Stimulated activated CD8-positive, alpha-beta memory T cell treated with anti-CD3 and anti-CD28 coated beads, Interleukin-2, amount 100 ng/mL, for 48 hours (primary cell): ENCODE measurements at places on chromosomes 16 and 17.

DNA sequence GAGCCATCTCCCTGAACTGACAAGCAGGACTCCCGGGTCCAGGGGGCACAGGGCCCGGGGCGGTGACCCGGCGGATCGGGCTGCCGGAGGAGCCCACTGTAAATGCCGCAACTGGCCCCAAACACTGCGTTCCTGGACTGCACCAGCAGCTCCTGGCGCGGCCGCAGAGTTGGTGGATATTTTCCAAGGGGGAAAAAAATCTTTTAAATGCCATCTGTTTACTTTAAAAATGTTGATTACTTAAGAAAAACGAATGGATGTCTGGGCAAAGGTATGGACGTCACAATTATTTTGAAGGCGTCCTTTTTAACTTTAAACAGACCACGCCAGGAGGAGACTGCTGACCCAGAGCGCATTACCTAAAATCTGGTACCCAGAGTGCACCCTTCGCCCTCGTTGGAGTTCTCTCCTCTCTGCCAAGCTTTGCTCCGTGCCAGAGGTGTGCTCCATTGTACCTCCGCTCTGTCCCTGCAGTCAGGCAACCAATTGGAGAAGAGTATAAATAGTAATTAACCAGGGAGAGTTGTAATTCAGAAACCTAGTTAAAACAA, 3.4 kb downstream of the HS3ST3B1 start:
- no peak for DNase-seq

DNA sequence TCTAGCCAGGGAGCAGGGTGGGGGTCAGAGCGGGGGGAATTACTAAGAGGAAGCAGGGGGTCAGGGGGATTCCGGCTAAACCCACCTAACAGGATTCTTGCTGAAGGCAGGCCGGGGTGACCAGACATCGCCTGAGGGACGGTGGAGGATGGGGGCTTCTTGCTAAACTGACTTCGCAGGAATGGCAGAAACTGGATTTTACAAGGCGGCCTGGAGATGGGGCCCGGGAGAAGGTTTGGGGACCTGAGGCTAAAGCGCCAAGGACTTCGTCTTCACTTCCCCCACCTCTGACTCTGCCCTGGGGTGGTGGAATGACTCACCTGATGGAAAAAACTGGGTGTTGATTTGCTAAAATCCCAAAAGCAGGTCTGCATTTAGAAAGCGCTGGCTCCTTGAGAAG, 23.5 kb downstream of the LGALS3BP start:
- no peak for DNase-seq

- DNase-seq, result peak; percentile 32
Observed at GRCh38 chr16:1770328-1771187, 785 bp downstream of the NME3 start.

DNA sequence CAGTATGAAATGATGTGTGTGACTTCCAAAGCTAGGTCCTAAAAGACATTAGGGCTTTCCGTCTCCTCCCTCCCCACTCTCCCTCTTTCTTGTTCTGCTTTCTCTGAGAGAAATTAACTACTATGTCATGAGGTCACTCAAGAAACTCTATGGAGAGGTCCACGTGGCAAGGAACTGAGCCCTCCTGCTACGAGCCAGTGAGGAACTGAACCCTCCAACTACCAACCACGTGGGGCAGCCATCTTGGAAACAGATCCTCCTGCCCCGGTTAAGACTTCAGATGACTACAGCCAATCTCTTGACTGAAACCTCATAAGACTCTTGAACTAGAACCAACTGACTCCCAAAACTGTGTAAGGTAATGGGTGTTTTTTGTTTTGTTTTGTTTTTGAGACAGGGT, 4.2 kb upstream of the ALOX15 start:
- no peak for DNase-seq

DNA sequence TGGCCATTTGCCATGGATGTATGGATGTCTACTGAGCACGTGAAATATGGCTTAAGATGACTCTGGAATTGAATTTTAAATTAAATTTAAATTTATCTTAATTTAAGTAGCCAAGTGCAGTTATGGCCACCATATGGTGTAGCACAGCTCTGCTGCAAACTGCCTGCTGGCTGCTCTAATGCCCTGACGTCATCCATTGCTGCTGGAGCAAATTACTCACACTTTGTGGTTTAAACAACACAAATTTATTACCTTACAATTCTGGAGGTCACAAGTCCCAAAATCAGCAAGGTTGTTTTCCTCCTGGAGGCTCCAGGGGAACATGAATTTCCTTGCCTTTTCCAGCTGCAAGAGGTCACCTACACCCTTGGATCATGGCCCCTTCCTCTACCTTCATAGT, 679.3 kb upstream of the EEF2KMT start:
- DNase-seq, result no peak

DNA sequence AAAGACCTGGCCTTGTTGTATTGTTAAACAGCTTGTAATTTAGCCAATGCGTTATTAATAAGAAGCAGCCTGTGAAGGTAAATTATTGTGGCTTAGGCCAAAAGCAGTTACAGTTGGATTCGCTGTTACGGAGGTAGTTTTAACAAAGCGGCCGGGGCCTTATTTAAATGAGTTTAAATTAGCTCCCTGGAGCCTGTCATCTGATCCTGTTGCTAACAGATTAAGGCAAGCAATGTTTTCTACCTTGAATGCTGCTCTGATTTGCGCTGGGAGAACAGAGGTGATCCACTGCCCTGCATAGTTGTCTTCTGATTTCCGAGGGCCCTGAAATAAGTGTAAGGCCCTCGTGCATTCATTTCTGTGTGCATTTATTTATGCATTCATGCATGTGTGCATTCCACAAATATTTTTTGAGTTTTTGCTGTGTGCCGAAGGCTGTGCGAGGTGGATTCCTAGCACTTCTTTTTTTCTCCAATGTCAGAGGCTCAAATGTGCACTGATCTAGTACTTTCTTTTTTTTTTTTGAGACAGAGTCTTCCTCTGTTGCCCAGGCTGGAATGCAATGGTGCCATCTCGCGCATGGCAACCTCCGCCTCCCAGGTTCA, 10.9 kb downstream of the SEC14L5 start:
- no peak for DNase-seq

DNA sequence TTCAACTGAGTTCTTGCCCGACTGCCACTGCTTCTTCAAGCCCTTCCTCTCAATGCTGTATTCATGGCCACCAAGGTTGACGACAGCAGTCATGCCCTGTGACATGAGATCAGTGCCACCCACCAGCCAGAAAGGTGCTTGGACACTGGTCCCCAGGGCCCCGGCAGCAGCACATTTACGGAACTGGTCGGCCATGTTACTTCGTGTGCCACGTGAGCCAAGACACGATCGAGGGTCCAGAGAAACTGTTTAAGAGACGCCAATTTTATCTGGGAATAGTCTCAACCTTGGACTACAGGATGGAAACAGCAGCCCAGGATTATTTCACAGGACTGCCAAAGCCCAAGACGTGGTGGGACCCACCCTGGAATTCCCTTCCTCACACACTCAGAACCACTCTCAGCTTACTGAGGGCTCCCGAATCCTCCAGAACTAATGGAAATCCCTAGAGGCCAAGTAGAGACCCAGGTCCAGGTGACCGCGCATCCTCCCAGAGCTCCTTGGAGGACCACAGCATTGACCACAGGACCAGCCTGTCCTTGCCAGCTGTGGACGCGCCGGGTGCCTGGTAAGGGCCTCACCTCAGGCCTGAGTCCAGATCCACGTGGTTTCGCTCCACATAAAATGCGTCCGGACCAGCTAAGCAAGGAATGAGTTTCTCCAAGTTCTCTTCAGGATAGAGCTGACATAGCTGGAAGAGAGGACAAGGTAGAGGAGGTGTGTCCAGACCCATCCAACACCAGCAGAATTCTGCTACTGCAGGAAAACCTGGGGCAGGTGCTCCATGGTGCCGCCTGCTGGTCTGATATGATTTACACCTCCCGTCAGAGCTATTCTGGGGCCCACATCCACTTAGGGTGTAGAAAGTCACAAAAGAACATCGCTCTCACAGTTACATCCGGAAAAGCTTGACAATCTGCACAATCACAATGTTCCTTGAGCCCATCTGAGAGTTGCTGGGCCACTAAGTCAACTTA, 28.2 kb downstream of the MAP1LC3B start:
- DNase-seq, result no peak

DNA sequence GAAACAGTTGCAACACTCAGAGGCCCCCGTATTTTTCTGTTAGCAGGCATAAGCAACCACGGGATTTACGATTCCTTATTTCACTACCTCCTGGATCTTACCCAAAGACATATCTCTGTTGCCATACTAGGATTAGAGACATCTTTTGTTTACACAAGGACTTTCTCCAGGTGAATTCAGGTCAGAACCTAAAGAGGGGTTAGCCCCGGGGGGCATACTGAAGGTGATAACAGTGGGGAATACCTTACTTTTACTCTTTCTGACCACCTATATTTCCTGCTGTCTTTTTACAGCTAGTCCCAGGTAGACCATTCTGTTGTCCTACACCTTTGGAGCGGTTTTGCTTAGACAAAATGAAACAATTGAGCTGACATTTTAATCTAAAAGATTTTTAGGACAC, 27.9 kb upstream of the CDH8 start:
- no peak for DNase-seq

GRCh38 chr17:2178798-2179501, 124.0 kb downstream of the HIC1 start:
- DNase-seq, result no peak

DNA sequence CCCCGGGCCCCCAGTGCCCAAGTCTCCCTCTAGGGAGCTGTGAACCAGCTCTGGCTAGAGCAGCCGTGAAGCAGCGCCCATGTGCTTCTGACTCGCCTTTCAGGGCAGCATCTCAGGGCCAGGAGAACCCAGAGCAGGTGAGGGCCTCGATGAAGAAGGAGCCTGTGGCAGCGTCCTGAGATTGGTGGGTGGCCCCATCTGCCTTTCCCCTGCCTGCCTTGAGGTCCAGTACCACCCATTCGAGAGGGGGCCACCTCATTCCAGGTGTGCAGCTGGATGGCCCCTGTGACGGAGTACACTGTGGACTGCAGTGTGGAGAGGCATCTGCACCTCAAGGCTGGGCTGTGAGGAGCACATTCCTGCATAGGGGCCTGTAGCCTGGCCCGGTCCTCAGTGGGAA, 167.3 kb upstream of the ZNF267 start:
- no peak for DNase-seq

DNA sequence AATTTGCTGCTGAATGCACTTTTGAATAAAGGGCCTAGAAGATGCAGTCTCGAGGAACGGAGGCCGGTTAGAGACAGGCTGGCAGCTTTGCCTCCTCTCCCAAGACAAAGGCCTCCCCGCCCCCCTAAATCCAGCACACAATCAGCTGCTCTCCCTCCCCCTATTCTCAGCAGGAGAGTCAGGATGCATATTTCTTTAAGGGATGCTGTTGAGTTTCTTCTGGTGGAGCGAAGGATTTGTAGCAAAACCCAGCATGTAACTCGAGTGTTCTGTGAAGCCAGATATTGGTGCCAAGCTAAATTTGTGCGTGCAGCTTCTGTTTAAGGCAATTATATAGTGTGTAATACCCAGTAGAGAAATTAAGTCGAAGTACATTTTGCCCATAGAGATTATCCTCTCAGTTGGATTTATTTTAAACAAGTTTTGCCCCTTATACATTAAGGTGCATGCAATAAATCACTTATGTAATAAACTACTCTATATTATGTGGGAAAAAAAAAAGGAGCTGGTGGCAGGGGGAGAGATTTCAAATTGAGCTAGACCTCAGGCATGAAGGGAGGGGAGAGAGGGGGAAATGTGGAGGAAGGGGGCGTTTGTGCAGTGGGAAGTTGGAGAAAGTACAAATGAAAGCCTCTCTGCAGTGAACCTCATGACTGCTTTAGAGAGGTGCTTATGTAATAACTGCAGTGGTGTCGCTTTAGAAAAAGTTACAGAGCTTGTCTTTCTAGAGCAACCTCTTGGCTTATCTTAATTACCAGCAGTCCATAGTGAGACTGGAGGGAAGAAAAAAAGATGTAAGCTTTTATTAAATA, 599.2 kb downstream of the MAF start:
- no peak for DNase-seq

- DNase-seq, result no peak
Observed at GRCh38 chr16:89489898-89490438, 393 bp downstream of the ANKRD11 start.

- DNase-seq, result no peak
Observed at GRCh38 chr17:44587339-44587738, 30.1 kb downstream of the FZD2 start.

GRCh38 chr16:648071-648780, 939 bp upstream of the WDR90 start:
- DNase-seq, result peak; percentile 42

- no peak for DNase-seq
Observed at GRCh38 chr17:78959803-78960202, 19.9 kb downstream of the LGALS3BP start.

GRCh38 chr17:80855948-80856862, 135.4 kb upstream of the CHMP6 start:
- peak; percentile 72 for DNase-seq

- no peak for DNase-seq
Observed at GRCh38 chr16:2121853-2122252, 13.8 kb downstream of the PKD1 start.

DNA sequence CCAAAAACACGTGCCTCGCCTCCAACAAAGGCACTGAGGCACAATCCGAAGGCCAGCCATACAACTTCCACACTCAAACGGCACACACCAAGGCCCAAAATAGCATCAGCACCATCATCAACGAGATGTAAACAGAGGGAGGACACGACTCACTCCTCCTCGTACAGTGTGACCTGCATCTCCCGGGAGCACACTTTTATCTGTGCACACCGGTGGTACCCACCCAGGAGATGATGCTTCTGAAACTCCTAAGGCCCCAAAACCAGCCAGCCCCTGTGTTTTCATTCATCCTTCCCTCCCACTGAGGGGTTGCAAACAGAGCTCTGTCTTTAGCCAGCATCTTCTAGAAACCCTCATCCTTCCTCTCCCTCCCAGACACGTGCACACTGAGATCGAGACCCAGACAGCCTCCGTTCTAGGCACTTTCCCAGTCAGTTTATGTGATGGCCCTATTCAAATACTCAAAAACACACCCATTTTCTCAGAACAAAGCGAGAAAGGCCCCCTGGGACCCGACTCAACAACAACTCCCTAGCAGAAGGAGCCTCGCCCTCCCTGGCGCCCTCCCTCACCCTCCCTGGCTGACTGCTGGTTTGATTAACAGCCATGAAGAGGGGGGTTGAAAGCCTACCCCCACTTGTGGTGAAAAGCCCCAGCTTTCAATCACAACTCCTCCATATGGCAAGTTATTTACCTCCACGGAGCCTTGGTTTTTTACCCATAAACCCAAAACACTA, 76.3 kb downstream of the GAS7 start:
- no peak for DNase-seq

DNA sequence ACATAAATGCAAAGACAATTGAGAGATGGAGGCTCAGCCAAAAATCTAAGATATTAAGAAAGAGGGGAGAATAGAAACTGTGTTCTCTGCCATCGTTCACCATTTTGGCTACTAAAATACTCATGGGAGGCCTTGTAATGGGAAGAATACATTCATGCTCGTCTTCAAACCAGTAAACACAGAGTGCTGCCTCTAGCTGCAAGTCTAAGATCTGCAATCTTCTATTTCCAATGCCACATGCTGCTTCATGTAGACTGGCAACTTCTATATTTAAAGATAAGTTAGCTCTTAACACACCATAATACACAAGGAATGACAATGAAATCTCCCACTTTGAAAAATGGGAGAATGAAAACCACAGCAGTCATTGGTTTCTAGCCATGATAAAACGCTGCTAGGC, 387.3 kb downstream of the HS3ST3B1 start:
- no peak for DNase-seq

- no peak for DNase-seq
Observed at GRCh38 chr16:22364241-22364640, 10.2 kb downstream of the CDR2 start.

GRCh38 chr16:81734632-81735434, 44.3 kb upstream of the PLCG2 start:
- no peak for DNase-seq
